Osteocyte (in vitro differentiated cells): ENCODE measurements at places on chromosomes 1 and 21. TPM values are rescaled to one million over a fixed set of nuclear protein-coding genes. Genes with fewer than 3 reads are reported as not detected.

DNA sequence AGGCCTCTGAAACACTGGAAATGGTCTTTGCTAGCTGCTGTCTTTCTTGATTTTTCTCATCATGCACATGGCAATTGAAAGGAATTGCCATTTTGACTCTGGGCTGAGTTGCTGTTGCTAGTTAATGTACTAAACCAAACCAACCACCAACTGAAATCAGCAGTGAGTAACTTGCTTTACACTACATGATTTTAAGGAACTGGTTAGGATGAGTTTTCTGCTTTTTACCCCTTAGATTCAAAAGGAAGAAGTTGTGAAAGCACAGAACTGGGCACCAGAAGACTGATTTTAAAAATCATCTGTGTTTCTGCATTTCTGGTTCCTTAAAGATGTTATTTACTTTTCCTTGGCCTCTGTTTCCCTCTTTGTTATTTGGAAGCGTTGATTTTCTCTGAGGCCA is 361.9 kb downstream of the HLX start:
- H3K27me3 ChIP-seq = peaks cover 2% of the 10 kb centered on the region
- DNase-seq = no peak
- no peak overlapping the region for H3K27ac ChIP-seq

GRCh38 chr1:181317261-181317930 is 165.9 kb upstream of the CACNA1E start:
- H3K27me3 ChIP-seq = peaks cover 61% of the 10 kb centered on the region
- H3K4me3 ChIP-seq = no peak overlapping the region
- no peak overlapping the region for H3K27ac ChIP-seq

DNA sequence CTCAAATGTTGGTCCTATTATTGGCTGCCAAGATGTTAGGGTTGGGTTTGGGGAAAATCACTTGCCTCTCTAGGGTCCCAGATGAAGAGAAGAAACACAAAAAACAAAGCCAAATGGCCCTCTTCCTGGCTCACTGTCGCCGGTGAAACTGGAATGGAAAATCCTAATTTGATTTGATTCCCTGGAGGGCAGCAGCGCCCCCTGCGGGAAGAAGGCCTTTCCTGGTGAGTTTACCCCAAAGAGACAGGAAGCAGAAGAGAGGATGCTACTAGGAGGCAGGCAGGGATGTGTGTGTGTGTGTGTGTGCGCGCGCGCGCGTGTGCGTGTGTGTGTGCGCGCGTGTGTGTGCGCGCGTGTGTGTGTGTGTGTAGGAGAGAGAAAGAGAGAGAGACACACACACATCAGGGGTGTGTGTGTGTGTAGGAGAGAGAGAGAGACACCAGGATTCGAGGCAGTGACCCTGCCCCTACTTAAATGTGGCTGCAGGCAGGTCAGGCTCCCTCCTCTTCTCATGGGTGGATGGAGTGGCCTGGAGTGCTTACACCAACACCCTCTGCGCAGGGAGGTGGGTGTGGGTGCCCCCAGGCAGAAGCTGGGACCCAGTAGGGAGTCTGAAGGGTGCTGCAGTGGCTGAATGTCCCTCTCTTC is 3.1 kb upstream of the SELENON start:
- peak; percentile 93 for DNase-seq
- peak overlapping the region; percentile 5 for H3K27ac ChIP-seq
- H3K4me3 ChIP-seq = no peak overlapping the region
- peaks cover 45% of the 10 kb centered on the region for H3K4me1 ChIP-seq

CASZ1 gene
- 1.2 and 1.8 TPM in 2 replicates for total RNA-seq

DNA sequence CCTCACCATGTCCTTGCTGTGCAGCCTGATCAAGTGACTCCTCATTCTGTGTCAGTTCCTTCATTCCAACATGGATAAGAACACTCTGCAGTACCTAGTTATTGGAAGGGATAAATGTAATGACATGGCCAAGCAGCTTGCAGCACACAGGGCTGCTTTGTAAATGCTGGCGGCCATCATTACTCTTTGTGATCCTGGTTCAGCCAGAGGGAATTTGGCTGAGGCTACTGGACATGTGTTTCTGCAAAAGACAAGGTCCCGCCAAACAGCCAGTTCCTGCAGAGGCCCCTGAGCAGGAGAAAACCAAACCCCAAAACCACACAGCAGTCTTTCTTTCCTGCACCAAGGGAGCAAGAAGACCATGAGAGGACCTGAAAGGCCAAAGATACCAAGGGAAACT is 495.8 kb downstream of the AJAP1 start:
- no peak overlapping the region for H3K4me3 ChIP-seq
- H3K4me1 ChIP-seq = no peaks in the 10 kb centered on the region
- peaks cover 2% of the 10 kb centered on the region for H3K36me3 ChIP-seq
- no peak overlapping the region for H3K27ac ChIP-seq

GRCh38 chr1:174556392-174556791 is 108.6 kb downstream of the GPR52 start:
- H3K27me3 ChIP-seq = no peaks in the 10 kb centered on the region
- no peak overlapping the region for H3K4me3 ChIP-seq
- H3K4me1 ChIP-seq = peaks cover 3% of the 10 kb centered on the region
- DNase-seq = no peak
- no peaks in the 10 kb centered on the region for H3K36me3 ChIP-seq
- no peak overlapping the region for H3K27ac ChIP-seq

GRCh38 chr1:1755852-1756251 is 22.4 kb downstream of the NADK start:
- H3K27me3 ChIP-seq = no peaks in the 10 kb centered on the region
- H3K4me1 ChIP-seq = no peaks in the 10 kb centered on the region

C1QTNF12 gene
- total RNA-seq = 3.6 and 3.8 TPM in 2 replicates

- no peaks in the 10 kb centered on the region for H3K4me1 ChIP-seq
- DNase-seq = no peak
These were observed 53.1 kb downstream of the TTC13 start for GRCh38 chr1:230925608-230926007.

DNA sequence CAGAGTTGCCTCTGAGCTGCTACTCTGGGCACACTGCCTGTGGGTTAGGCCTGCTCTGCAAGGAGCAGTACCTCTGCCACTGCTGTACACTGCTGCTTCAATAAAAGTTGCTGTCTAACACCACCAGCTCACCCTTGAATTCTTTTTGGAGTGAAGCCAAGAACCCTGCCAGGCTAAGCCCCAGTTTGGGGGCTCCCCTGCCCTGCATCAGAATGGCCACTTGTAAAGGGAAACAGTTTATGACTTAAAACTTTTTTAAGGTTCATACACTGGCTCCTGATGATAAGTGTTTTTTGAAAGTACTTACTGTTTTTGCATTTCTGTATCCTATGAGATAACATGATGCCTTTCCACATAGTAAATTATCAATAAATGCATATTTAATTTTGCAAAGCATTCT is 310.0 kb downstream of the LMO4 start:
- H3K27ac ChIP-seq = no peak overlapping the region
- H3K36me3 ChIP-seq = no peaks in the 10 kb centered on the region
- peaks cover 5% of the 10 kb centered on the region for H3K27me3 ChIP-seq
- H3K4me3 ChIP-seq = no peak overlapping the region
- DNase-seq = no peak

DNA sequence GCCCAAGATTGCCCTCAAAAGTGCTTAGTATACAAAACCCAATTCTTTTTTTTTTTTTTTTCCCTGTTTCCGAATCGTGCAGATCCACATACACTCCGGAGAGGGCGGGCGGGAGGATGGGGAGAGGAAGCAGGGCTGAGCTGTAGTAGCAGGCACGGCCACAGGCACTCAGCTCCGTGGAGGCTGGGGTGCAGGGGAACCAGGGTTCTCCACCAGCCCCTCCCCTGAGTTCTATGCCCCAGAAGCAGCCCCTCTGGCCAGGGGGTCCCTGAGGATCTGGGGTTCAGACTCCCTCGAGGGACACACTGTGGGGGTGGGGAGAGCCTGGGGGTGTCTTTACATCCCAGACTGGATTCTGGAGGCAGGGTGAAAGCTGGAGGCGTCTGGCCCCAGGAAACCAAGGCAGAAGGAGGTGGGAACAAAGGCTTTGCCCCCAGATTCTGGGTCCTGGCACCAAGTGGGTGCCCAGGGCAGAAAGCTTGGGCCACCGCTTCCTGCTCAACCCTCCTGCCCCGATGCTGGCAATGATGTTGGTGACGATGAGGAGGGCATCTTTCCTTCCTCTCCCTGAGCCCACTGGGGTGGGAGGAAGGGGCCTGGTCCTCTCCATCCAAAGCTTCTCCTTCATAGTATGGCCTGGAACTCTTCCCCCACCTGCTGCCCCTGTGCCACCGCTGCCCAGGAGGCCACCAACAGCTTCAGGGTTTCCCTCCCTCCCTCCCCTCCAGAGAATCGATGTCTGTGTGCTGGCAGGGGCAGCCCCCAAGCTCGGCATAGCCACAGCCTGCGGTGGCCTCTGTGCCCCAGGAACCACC is 106.4 kb upstream of the TARDBP start:
- H3K4me1 ChIP-seq = peaks cover 1% of the 10 kb centered on the region
- H3K36me3 ChIP-seq = no peaks in the 10 kb centered on the region
- no peak overlapping the region for H3K27ac ChIP-seq
- H3K4me3 ChIP-seq = no peak overlapping the region

OLFM3 gene
- not detected in 2 replicates for total RNA-seq
